ENCODE measurements at places on chromosomes 6 and 20.

DNA sequence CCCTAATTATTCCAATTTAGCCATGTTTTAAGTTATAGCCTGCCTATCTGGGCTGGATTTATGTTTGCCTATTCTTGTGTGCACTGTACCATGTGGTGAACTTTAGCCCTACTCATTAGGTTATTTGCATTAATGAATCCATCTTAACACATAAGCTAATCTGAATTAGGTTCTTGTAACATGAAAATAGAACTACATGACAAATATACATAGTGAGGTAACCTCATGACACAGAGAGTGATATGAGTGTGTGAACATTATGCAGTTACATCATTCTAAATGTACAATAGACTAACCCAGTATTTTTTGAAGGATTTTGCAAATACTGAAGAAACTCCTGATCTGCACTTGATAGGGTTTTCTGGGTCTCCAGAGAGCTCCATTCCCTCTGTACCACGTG lies 733.7 kb upstream of the CITED2 start:
- peak; percentile 30 for DNase-seq

DNA sequence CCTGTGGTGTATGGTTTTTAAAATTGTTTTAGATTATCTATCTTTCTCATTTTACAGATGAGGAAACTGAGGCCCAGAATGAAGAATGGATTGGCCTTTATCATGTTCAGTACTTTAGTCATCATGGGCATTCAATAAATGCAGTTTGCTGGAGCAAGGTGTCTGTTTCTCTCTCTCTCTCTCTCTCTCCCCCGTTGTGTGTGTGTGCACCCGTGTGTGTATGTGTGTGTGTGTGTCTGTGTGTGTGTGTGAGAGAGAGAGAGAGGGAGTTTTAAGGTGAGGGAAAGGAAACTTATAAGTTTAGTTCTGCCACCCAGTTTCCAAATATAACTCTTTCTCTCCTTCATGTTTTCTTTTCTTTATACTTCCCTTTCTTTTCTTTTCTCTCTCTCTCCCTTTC lies 62.4 kb downstream of the CTNNBL1 start:
- no peak for DNase-seq

- peak; percentile 69 for DNase-seq
Observed at GRCh38 chr20:9407805-9408421, 106.5 kb upstream of the LAMP5 start.

DNA sequence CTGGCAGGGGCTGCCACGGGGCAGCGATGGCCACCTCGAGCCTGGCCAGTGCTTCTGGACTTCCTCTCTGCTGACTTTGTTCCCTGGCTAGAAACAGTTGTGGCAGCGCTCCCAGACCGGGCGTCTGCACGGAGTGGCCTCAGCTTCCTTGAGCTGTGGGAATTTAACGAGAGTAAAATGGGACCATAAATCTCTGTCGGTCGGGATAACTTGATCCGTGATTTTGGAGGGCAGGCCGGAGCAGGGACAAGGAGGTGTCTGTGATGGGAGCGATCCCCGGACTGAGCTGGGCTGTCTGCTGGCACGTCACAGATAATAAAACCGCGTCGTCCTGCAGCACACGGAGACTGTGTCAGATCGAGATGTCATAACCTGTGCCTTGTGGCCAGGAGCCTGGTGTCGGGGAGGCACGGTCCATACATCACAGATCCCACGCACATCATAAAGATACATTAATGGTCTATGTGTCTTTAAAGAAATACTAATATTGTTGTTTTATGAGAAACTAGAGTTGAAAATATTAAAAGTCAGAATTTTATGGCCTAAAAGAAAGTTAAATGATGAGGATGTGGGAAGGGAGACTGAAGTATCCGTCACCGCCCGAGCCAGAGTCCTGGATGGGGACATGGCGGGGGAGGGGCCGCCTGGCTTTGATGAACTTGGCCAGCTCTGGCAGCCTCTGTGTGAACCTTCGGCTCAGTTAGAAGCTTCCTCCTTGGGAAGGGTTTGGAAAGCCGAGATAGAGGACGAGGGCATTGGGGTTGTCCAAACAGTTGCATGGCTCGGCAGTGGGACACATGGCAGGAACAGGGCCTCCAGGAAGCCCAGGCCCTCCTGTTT lies 6.5 kb upstream of the RBBP8NL start:
- no peak for DNase-seq

DNA sequence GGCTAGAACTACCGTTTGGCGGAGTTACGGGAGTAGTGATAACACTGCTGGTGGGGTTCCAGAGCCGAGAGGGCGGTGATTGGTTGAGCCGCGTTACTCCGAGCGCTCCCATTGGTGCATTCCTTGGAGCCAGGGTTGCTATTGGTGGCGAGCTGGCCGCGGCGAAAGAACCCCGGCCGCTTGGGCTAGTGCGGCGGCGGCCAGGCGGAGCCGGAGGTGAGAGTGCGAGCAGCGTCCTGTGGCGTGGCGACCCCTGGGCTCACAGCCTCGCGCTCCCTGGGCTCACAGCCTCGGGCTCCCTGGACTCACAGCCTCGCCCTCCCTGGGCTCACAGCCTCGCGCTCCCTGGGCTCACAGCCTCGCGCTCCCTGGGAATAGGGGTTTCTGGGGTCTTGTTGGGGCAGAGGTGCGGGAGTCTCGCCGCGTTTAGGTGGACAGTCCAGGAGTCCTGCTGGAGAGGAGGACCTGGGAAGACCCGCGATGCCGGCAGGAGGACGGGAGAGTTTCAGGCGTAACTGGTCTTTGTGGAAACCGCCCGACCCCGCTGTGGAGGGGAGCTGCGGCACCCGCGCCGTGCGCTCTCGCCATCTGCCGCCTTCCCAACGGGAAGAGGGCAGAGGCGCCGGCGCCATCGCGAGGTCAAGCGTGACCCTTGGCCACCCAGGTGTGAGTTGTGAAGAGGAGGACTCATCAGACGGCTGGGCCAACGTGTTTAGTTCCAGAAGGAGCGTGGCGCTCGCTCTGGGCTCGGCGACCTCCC lies 12.2 kb downstream of the PRDM13 start:
- no peak for DNase-seq

DNA sequence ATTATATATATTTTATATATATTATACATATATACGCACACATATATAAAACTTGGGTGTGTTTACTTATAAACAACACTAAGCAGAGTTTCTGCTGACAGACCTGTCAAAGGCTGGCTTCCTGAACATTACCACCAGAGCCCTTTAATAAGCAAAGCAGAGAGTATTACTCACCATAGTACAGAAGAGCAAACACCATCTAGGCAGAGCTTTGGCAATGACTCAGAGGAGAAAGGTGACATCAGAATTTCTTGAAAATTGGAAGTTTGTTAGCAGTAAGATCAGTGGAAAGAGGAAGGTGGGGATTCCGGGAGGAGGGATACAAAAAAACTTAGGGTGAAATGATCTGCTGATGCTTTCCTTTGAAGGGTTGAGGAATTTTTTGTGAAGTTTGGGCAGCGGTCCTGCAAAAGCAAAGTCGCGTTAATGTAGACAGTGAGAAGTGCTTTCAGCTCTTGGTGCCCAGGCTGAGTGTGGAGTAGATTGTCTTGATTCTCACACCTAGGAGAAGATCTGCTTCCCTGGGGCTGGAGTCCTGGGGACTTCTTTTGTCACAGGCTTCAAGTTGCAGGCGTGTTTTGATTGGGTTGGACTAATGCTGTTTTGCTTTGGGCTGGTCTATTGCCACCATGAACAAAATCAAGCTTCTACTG lies 109.6 kb upstream of the BACH2 start:
- no peak for DNase-seq

DNA sequence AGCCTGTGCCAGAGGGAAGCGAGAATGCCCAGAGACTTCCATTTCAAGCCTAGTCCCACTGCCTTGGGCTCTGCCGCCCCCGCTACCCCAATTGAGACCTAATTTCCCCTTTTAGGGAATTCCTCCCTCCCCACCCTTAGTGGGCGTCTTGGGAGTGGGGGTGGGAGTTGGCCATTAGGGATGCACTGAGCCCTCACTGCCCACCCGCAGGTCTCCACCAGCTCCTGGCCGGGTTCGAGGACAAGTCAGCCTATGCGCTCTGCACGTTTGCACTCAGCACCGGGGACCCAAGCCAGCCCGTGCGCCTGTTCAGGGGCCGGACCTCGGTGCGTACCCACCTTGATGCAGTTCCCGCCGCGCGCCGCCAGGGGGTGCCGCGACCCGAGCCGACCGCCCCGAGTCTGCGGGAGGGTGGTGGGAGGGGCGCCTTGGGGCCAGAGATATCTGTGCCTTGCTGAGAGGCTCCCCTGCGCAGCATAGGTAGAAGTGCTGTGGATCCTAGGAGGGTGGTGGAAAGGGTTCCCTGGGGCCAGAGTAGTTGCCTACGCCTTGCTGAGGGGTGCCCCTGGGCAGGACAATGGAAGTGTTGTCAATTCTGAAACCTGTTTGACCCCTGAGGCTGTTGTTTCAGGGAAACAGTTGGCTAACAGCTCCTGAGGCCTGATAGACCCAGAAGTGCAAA lies 9.2 kb downstream of the ITPA start:
- peak; percentile 85 for DNase-seq

DNA sequence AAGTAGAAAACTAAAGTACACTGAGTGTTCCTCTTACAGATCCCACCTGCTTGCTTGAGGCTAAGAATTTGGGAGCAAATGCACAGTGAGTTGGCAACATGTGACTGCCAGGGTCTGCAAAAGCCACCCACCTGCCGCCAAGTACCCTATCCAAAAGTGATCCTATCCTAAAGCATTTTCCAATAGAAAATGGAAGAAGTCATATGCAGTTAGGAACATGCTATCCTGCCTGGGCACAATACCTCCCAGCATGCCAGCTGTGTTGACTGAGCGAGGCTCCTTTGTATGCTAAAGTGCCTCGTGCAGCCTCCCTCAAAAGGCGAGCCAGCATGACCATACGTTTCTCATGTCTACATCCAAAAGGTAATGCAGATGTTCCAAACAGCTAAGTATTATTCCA lies 52.7 kb downstream of the TRAF3IP2 start:
- DNase-seq = peak; percentile 55

DNA sequence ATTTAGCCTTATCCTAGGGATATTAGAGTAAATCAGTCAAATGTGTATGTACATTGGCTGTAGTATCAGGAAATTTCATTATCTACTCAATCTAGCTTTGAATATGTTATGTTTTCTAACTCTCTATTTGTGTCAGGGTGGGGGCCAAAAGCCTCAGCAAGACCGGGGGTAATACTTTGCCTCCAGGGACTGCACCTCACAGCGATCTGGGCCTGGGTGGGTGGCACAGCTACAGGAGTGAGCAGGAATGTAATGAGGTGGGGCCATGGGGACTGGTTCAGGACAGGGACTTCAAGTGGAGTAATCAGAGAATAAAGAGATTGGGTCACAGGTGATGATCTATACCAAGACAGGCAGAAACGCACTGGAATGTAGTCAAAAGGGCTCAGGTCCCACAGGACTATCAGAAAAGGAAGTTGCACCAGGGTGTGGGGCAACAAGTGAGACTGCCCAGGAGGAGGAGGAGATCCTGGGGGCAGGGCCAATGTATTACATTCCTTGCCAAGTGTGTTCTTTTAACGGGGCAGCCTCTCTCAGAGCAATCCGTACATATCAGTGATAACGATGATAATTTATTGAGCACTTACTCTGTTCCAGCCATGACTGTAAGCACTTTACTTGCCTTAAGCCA lies 54.0 kb downstream of the PIGU start:
- DNase-seq = no peak

GRCh38 chr6:25050356-25050755 lies 114.6 kb upstream of the RIPOR2 start:
- DNase-seq = no peak

- DNase-seq = peak; percentile 56
Observed at GRCh38 chr6:21595285-21596144, 2.0 kb downstream of the SOX4 start.

All from stomach (tissue), 19 donors.